Prostate gland (tissue), 2 donors: ENCODE measurements at places on chromosomes 7 and 10. TPM values are rescaled to one million over a fixed set of nuclear protein-coding genes. Genes with fewer than 3 reads are reported as not detected.

DNA sequence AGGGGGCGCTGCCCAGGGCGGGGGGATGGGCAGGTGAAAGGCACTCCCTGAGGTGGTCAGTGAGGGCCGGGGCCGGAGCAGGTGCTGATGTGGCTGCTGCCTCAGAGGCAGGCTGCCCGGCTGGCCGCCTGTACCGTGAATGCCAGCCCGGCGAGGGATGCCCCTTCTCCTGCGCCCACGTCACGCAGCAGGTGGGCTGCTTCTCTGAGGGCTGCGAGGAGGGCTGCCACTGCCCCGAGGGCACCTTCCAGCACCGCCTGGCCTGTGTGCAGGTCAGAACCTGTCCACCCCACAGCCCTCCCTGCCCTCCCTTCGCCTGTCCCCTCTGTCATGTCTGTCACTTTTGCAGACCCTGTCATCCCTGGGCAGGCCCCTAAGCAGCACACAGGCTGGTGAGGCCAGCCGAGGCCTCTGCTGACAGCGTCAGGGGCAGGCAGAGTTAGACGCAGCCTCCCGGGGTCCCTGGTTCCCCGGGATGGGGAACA is 21.9 kb upstream of the ZNF862 start:
- no peaks in the 10 kb centered on the region for H3K36me3 ChIP-seq
- no peaks in the 10 kb centered on the region for H3K4me1 ChIP-seq
- H3K27me3 ChIP-seq = no peaks in the 10 kb centered on the region
- H3K27ac ChIP-seq = no peak overlapping the region
- DNase-seq = no peak

GRB10 gene
- 63.1 TPM for total RNA-seq

ANXA8 gene
- 8.2 TPM for total RNA-seq

- H3K27me3 ChIP-seq = no peaks in the 10 kb centered on the region
- H3K36me3 ChIP-seq = no peaks in the 10 kb centered on the region
- H3K4me1 ChIP-seq = no peaks in the 10 kb centered on the region
These were observed 41.5 kb upstream of the SMIM30 start for GRCh38 chr7:113159746-113160339.

- no peak overlapping the region for H3K27ac ChIP-seq
- no peaks in the 10 kb centered on the region for H3K4me1 ChIP-seq
- no peak overlapping the region for H3K4me3 ChIP-seq
- H3K27me3 ChIP-seq = no peaks in the 10 kb centered on the region
These were observed 29.9 kb downstream of the CDK14 start for GRCh38 chr7:90626013-90626412.

GRCh38 chr7:91789558-91789957 is 90.9 kb downstream of the MTERF1 start:
- DNase-seq = no peak
- no peaks in the 10 kb centered on the region for H3K27me3 ChIP-seq
- H3K36me3 ChIP-seq = no peaks in the 10 kb centered on the region
- H3K4me3 ChIP-seq = no peak overlapping the region
- H3K4me1 ChIP-seq = no peaks in the 10 kb centered on the region

DNA sequence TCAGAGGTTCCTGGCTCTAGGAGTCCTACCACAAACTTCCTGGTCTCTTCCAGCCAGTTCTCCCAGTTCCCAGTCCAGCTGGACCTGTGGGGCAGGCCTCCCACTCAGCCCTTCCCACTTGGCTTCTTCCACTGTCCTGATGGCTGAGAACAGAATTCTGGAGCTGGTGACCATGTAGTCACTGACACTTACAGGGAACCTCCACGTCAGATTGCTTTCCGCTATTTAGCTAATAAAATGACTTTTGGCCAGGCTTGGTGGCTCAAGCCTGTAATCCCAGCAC is 63.5 kb upstream of the ZRANB1 start:
- peaks cover 5% of the 10 kb centered on the region for H3K4me1 ChIP-seq
- H3K27ac ChIP-seq = no peak overlapping the region
- peak; percentile 66 for DNase-seq
- no peak overlapping the region for H3K4me3 ChIP-seq
- H3K27me3 ChIP-seq = no peaks in the 10 kb centered on the region
